ENCODE measurements at places on chromosomes 13 and 19. TPM values are rescaled to one million over a fixed set of nuclear protein-coding genes. Genes with fewer than 3 reads are reported as not detected.

COL4A2 gene
- 785 TPM for total RNA-seq

IZUMO4 gene
- 3.1 TPM for total RNA-seq

FCGBP gene
- total RNA-seq, result 17.0 TPM

FAM216B gene
- total RNA-seq, result not detected

MUC16 gene
- total RNA-seq, result 1.1 TPM

COPE gene
- 76.4 TPM for total RNA-seq

LCP1 gene
- 19.5 TPM for total RNA-seq

GRIK5 gene
- total RNA-seq, result 3.2 TPM

ZNF575 gene
- 0.41 TPM for total RNA-seq

IZUMO2 gene
- total RNA-seq, result not detected

PROZ gene
- not detected for total RNA-seq

BTBD2 gene
- 59.7 TPM for total RNA-seq

PIN1 gene
- 71.6 TPM for total RNA-seq

KANK3 gene
- 24.2 TPM for total RNA-seq

FXYD1 gene
- total RNA-seq, result 44.2 TPM

PLA2G4C gene
- 32.3 TPM for total RNA-seq
